Temporal lobe (tissue), 4 donors: ENCODE measurements at places on chromosomes 5 and 9. TPM values are rescaled to one million over a fixed set of nuclear protein-coding genes. Genes with fewer than 3 reads are reported as not detected.

Gene PDCD1LG2
- total RNA-seq: 0.25 TPM

Gene PCDHA6
- total RNA-seq: 11.6 TPM

Gene ADAMTS13
- total RNA-seq: 2.2 TPM

Gene FBP2
- not detected for total RNA-seq

Gene PDE6A
- not detected for total RNA-seq

Gene TOR1B
- total RNA-seq: 36.1 TPM

Gene MSX2
- not detected for total RNA-seq

Gene EPB41L4B
- 2.0 TPM for total RNA-seq

Gene DMRT3
- not detected for total RNA-seq

Gene OR1Q1
- not detected for total RNA-seq

Gene KIAA0825
- 25.1 TPM for total RNA-seq

Gene FAM153A
- 3.7 TPM for total RNA-seq

Gene CEMIP2
- 47.0 TPM for total RNA-seq

Gene YIPF5
- 55.3 TPM for total RNA-seq

Gene FAM240B
- total RNA-seq: not detected

Gene MLLT3
- total RNA-seq: 95.4 TPM

Gene SPATA31D4
- not detected for total RNA-seq

Gene TEX53
- not detected for total RNA-seq
